Stimulated activated CD8-positive, alpha-beta memory T cell treated with anti-CD3 and anti-CD28 coated beads, Interleukin-12 subunit alpha, Interleukin-12 subunit beta, amount 100 ng/mL, for 4 hours (primary cell): ENCODE measurements at places on chromosomes 13 and 19.
A peak's percentile ranks its signal among the peaks of the same experiment; 100 is the strongest.

- DNase-seq, result no peak
Measured at GRCh38 chr13:110618167-110618566, 2.8 kb downstream of the NAXD start.

GRCh38 chr13:41520016-41520659, 62.8 kb downstream of the RGCC start:
- no peak for DNase-seq

GRCh38 chr13:45412274-45413049, 5.7 kb downstream of the SLC25A30 start:
- no peak for DNase-seq

DNA sequence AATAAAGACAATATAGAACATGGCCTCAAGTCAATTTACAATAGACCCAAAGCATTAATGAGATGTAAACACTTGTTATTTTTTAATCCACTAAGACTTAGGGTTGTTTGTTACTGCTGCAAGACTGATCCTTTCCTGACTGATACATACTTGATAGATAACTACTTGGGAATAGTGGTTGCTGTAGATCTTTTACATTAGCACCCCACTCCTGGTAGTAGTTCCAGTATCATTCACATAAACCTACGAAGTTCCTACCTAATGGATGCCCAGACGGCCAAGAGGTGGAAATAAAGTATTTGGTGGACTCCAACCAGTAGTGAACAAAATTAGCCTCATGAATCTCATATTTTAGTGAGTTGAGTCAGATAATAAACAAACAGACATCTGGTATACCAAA, 26.9 kb downstream of the ADGRE1 start:
- no peak for DNase-seq

DNA sequence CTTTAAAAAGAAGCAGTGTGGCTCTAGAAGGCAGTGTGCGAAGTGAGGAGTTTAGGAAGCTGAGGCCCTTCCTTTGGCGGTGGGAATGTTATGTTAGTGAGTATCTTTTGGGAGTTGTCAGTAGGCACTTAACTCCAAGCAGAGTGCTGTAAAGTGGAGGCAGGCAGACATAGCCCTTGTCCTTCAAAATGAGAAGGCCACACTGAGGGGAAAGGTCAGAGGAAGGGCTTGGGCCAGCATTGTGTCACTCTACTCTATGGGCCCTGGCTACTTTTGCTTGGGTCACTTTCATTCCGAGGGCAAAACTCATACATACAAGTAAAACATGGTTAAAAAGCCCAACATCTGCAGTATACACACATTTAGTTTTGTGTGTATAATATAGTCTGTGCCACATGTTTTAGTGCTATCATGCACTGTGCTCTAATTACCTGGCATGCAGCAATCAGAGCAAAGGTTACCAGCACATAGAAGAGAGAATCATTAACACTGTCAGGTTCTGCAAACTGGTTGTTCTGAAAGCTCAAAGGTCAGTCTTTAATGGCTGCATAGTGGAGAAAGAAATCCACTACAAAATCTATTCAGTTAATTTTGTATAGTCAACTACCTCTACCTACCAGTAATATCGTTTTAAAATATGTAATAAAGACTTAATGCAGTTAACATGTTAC, 64.4 kb downstream of the WASF3 start:
- no peak for DNase-seq

DNA sequence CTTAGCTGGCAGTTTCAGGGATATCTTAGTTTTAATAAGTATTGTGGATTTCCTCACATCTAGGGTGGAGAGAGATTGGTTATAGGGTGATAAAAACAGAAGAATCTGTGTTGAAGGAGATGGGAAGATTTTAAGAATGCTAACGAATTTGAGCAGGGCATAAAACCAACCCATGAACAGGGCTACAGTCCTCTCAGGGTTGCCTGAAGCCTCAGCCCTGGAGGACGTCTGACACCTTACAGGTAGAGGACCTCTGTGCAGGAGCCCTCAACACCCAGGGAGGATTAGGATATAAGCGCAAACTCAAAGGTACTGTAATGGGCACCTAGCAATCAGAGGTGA, 461 bp upstream of the WASF3 start:
- DNase-seq, result no peak

DNA sequence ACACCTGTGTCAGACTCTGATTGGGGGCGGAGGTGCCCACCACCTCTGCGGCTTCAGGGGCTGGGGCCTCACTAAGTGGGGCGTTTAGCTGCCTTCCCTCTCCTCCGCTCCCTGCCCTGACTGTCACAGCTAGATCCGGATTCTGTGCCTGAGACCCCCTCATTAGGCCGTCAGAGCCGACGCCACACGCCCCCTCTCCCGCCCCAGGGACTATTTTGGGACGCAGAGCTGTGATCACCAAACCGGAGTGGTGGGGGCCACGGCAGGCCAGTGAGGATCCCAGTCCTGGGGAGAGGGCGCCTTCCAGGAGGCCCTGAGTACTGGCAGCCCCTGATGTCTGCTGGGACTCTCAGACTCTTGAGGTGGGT, 762 bp downstream of the KANK3 start:
- DNase-seq, result no peak

GRCh38 chr13:98493042-98493712, 83.7 kb downstream of the STK24 start:
- DNase-seq, result no peak

GRCh38 chr13:105220881-105221280, 1314.6 kb downstream of the EFNB2 start:
- DNase-seq, result no peak

DNA sequence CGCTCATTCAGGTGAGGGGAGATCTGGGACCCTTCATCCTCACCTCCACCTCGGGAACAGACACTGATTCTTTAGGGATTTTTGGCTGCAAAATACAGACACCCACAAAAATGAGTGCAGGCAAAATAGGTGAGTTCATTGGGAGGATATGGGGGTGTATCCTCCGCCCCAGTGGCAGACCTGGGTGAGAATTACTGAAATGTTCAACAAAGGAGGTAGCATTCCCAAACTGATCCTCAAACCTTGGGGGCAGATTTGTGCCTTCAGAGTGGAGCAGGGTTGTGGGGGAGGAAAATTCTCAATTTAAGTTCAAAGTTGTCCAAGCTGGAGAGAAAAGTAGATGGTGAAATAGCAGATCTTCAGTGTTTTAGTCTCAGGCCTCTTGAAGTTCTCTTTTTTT, 31.3 kb upstream of the SIN3B start:
- no peak for DNase-seq

DNA sequence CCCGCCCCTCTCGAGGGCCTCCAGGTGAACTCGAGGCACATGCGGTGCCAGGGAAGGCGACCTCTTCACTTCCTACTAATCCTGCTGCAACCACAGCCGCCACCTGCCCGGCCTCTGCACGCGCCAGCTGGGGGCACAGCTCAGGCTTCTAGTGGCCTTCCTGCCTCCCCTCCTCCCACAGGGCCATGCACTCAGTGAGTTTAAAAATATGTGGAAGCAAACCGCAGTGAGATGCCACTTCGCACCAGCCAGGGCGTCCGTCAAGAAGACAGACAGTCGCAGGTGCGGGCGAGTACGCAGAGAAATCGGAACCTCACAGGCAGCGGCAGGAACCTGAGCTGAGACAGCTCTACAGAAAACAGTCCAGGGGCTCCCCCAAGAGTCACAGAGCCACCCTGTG, 10.4 kb downstream of the LMNB2 start:
- no peak for DNase-seq

GRCh38 chr13:22449251-22449650, 731.5 kb upstream of the SGCG start:
- no peak for DNase-seq

DNA sequence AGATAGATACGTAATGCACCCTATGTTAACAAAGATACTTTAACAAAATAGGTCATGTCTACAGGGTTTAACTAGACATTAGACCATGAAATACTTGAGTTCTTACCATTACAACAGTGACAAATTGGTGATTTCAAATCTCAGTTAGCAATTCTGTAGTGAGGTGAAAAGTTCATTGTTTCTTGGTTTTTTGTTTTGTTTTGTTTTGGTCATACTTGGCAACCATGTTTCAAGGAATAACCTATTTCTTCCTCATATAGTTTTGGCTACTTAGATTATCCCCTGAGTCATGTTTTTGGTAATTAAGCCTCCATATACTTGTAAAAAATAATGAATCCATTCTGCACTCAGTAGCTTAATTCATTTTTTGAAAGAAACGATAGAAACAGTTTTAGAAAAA, 1200.4 kb downstream of the DIAPH3 start:
- no peak for DNase-seq

DNA sequence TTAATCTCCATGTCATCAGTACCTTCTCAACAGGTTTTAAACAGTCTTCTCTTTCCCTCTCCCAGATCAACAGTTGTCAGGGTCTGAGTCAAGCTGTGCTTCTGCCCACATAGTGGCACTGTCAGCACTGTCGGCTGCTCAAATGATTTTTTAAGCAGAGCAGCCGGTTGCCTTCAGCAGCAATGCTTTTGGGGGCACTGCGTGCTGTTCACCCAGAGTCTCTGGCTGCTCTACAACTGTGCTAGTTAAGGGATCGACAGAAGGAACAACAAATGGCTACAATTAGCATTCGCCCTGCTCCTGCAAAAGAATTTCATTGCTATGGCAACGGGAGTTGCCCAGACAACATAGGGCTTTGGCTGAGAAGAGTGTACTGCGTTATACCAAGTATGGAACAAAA, 412.9 kb downstream of the DIAPH3 start:
- no peak for DNase-seq

DNA sequence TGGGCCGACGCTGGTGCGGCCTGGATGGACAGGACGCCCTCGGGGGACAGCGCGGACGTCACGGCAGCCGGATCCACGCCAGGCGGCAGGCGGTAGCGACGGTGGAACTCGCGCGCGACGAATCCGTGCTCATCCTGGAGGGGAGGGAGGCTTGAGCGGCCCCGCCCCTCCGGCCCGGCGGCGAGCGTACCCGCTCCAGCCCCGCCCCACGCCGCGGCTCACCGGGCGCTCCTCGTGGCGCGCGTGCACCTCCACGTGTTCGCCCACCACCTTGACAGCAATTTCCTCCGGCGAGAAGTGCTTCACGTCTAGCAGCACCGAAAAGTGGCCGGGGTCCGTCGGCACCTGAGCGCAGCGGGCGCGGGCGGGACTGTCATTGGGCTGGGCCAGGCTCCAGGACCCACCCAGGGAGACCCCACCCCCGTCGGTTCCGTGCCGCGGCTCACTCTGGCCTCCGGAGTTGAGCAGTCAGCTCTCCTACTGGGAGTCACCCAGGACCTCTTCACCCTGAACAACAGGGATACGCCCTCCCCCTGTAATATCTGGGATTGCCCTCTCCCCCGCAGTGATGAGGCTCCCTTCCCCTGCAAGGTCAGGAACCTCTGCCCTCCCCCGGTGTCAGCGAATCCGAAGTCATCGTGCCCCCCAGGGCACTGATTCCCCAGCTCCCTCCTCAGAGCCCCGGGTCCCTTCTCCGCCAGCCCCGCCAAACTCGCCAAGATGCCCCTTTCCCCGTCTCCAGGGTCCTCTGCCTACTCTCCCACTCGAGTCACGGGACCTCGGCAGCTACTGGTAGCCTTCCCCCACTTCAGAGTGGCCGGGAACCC, 1.1 kb downstream of the HSPB6 start:
- DNase-seq, result peak; percentile 42

DNA sequence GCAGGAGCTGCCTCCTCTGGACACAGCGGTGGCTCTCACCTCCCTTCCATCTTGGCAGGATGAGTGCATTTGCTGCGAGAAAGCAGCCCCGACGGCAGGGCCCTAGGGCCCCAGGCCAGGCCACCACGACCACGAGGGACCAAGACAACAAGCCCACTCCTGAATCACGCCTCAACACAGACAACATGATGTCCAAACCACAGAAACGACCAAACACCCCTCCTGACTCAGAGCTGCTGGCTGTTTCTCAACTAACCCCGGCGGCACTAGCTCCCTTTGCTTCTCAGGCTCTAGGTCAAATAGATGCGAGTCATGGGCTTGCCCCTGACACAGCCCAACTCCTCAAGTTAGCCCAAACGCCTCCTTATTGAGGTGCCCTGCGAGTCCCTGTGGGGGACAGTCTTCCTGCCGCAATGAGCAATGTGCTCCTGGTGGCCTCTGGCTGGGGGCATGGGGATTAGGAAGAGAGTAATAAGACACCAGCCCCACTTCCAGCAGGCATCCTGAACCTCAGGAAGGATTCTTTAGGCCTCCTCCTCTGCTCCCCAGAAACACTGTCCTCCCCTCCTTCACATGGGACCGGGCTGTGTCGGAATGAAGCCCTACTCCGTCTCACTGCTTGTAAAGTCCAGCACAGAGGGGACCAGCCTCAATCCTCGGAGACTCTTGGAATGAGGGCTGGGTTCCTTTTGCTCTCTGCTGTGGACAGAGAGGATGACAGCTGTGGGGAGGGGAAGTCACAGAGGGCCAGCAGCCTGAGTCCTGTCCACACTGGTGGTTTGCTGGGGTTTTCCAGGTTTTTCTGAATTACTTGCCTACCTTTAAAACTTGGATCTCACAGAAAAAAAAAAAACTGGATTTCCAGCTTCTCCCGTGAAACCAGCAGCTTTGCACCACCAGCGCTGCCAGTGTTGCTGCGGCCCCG, 6.9 kb upstream of the ATF5 start:
- DNase-seq, result no peak

- no peak for DNase-seq
Measured at GRCh38 chr13:50451609-50452008, 391.9 kb downstream of the DLEU7 start.

GRCh38 chr19:411723-412355, 2.9 kb upstream of the C2CD4C start:
- no peak for DNase-seq

GRCh38 chr19:35011091-35011689, 11.1 kb downstream of the GRAMD1A start:
- no peak for DNase-seq
